ENCODE measurements at places on chromosomes 12 and 14. TPM values are rescaled to one million over a fixed set of nuclear protein-coding genes. Genes with fewer than 3 reads are reported as not detected.

GPD1 gene
- 36.9 TPM for polyA plus RNA-seq

HPD gene
- 4.4 TPM for polyA plus RNA-seq

CCDC198 gene
- not detected for polyA plus RNA-seq

PTGER2 gene
- polyA plus RNA-seq: 1.2 TPM

FNTB gene
- polyA plus RNA-seq: 18.0 TPM

HCAR3 gene
- not detected for polyA plus RNA-seq

KLRC2 gene
- not detected for polyA plus RNA-seq

EMP1 gene
- 27.9 TPM for polyA plus RNA-seq

CEP170B gene
- polyA plus RNA-seq: 29.4 TPM
